ENCODE measurements at places on chromosomes 7 and 10. TPM values are rescaled to one million over a fixed set of nuclear protein-coding genes. Genes with fewer than 3 reads are reported as not detected.

DNA sequence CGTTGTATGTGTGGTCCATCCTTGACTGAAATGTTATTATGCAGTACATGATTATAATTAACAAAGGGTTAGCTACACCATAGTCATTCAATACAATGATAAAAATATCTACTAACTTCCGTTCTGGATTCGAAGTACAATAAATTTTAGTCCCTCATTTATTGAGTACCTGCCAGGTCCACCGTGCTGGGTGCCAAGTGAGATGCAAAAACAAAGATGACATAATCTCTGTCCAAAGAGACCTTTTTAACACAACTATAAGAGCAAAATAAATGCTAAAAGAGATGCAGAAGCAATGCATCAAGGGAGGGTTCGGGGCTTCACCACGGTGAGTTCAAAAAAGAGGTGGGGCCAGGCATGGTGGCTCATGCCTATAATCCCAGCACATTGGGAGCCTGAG lies 33.1 kb downstream of the LAMB1 start:
- DNase-seq: no peak

LRRD1 gene
- total RNA-seq: not detected

- DNase-seq: no peak
Measured at GRCh38 chr10:102335184-102335583, 60.3 kb upstream of the NFKB2 start.

GIMAP1 gene
- total RNA-seq: 0.07 TPM

All from M059J (cell line).